ENCODE measurements at places on chromosomes 7 and 10. TPM values are rescaled to one million over a fixed set of nuclear protein-coding genes. Genes with fewer than 3 reads are reported as not detected.

STEAP1 gene
- 2.1 TPM for total RNA-seq

SMO gene
- 4.0 TPM for total RNA-seq

SPDYE5 gene
- total RNA-seq: not detected

CRPPA gene
- 4.2 TPM for total RNA-seq

GPR85 gene
- total RNA-seq: 1.8 TPM

LDB3 gene
- total RNA-seq: 1,716 TPM

GATAD1 gene
- total RNA-seq: 20.5 TPM

PRTFDC1 gene
- total RNA-seq: 6.9 TPM

DNA sequence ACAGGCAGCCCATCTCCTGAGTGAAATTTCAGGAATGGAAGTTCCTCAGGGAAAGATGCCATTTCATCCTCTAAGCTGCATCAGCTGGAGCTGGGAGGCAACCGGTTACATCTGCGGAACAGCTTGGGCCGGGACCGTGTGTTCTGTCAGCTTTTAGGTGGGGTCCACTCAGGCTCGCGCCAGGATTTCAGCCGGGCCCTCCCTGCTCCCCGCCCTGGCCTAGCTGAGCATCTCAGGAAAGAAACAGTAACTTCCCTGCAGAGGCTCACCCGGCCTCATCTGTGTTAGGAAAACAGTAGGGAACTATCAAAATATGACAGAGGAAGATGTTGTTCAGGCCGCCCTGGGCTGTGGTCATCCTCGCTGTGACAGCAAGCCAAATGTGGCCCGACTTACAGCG lies 110.4 kb downstream of the TRIL start:
- peak; percentile 77 for DNase-seq

DNA sequence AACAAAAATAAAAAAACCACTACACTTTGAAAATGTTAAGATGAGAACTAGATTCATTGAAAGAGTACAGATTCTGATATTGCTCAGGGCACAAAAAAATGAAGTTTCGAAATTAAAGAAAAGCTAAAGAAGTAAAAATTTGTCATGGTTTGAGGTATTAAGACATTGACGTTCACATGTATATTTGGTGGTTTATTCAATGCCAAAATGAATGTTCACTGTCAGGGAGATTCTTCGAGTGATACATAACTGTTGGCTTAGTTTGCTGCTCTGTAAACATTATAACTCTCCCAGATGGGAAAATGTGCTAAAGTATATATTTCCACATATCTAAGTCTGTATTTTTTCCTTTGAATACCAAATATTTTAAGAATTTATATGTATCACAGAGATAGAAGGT lies 345.0 kb downstream of the SEMA3D start:
- no peak for DNase-seq

GRCh38 chr10:95247200-95247880 lies 43.5 kb downstream of the PDLIM1 start:
- DNase-seq: no peak

DNA sequence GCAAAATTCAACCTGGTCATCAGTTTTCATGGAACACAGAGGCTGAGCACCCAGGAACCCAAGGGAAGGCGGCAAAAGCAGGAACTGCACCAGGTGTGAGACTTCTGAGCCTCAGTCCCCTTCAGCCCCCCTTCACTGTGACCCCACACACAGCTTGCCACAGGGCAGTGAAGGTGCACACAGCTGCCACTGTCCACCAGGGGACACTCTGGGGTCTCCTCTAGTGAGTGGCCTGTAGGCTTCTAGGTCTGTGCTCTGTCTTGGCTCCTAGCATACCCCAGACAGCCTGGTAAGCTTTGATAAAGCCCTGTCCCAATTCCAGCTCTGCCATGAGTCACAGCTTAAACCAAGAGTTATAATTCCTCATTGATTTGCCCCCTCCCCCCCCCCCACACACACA lies 12.1 kb downstream of the KCNH2 start:
- DNase-seq: peak; percentile 70

GRCh38 chr10:20922451-20922850 lies 25.3 kb upstream of the NEBL start:
- no peak for DNase-seq

DNA sequence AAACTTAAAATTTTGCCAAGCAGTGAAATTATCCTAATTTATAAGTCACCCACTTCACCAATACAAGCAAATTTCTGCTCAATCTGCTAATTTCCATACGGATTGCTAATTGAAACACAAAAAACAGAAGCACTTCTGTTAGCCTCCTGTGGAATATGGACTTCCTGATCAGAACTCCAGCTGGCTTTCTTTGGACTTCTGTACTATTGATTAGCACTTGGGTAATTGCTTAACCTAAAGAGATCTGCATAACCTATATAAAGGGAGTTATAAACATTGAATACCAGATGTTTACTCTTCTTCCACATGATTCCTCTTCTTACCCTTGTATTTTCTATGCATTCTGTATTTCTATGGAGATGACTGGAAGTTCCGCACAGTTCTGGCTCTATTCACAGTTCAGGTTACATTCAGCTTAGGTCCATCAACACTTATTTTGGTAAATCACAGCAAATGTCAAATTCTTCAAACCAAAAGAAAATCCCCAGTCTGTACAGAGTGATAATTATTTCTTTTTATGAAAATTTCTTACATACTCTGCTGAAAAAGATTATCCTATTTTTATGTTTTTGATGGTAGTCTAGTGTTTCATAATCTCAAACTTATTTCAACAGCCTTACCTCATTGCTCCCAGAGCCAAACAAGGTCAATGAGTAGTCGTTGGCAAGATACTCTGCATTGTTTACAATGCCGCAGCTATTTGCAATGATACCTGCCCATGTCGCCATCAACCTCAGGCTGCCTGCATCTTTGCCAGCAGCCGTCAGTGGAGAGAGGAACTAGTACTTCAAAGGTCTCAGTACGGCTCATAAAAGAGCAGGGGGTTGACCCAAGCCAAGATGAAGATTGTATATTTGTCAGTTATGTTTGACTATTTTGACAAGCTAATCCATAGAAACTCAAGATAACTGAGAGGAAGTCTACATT lies 225.6 kb downstream of the AHR start:
- no peak for DNase-seq

GRCh38 chr7:3579638-3580219 lies 278.7 kb downstream of the SDK1 start:
- DNase-seq: no peak

DNA sequence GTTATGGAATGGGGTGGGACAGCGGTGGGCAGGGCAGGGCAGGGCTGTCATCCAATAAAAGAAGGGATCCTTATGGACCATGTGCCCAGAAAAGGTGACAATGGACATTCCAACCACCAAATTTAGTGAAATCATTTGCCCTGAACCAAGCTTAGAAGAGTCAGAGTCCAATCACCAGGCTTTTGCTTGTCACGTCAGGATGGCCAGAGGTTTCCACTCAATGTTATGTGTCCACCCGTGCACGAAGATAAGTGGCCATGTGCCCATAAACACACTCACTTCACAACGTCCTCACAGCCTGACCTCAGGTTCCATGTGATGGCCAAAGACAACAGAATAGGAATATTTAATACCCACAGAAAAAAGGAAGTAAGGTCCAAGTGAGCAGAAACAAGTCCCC lies 36.6 kb upstream of the PLPP4 start:
- no peak for DNase-seq

DNA sequence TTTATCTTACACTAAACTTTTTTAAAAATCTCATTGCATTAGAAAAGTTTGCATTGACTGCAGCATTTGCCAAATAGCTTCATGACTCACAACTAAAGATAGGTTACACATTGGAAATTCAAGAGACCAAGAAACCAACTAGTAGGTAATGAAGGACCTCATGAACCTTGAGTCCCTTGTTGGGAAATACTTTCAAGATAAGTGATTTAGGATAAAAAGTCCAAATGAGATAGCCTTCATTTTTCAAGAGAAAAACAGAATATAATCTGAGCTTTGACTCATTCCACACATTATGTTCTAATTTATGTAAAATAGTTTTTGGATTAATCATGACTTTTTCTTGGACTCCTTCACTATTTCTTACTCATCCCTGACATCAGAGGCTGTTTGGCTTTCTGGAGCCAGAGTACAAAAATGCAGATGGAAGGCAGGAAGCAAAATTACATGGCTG lies 13.1 kb upstream of the LIPF start:
- no peak for DNase-seq

GRCh38 chr7:105306298-105306748 lies 82.4 kb downstream of the SRPK2 start:
- no peak for DNase-seq

DNA sequence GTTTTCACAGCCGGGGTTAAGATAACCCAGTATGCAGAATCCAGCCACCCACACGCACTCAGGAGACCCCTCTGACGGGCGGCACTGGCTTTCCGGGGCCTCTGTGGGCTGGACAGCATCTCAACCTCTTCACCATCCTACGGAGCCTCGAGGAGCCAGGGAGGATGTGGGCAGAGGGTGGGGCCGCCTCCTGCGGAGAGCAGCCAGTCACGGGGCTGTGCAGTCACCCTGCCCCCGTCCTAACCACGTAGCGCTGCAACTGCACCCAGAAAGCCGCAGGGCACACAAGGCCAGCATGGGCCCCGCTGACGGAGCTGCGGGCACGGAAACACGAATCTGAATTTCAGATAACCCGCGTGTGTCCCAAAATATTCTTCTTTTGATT lies 270.3 kb downstream of the ELFN1 start:
- peak; percentile 53 for DNase-seq

DNA sequence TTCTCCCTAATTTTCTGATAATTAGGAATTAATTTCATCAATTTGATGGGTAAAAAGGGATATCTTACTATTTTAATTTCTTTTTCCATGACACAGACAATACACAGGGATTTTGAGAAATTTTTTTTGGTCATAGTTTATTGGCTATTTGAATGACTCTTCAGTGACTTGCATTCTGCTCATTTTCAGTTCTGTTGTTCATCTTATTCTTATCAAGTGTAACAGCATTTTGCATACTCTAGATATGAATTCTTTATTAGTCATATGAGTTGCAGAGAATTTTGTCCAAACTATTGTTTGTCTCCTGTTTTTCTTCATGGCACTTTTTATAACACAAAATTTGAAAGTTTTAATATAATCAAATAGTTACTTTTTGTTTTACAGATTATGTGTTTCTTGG lies 41.7 kb downstream of the MKLN1 start:
- no peak for DNase-seq

DNA sequence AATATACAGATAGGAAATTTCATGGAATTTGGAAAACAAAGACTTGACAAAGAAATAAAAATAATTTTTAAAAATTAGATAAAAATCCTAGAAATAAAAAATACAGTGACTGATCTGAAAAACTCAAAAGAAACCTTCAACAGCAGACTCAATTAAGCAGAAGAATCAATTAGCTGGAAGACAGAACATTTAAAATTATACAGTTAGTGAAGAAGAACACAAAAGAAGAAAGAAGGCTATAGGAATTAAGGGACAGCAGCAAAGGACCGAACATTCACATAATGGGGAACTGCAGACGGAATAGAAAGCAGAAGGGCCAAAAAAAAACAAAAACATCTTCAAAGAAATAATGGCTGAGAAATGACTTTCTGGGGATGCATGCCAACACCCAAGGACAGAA lies 314.5 kb downstream of the CRPPA start:
- no peak for DNase-seq

DNA sequence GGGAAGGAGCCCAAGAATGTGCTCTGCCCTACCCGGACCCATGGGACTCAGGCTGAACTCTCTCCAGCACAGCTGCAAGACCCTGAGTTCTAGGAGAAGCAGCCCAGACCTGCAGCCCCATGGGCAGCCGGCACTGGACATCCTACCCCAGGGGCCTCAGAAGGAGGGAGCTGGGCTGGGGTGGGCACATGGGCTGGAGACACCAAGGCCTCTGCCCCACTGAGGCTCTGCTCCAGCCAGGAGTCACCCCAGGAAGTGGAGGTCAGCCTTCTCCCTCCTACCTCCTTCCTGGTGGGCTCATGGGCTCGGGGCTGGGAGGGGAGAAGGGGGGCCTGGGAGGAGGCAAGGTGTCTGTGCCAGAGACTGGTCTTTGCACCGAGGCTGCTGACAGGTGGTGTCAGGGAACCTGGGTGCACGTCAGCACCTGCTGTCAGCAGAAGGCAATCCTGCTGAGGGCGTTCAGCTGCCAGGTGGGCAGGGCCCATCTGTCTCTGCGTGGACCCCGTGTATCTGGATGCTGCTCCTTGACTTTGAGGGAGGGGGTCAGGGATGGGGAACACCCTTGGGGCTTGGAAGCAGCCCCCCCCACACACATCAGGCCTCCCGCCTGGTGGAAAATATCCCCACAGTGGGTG lies 95.2 kb downstream of the PDGFA start:
- no peak for DNase-seq

- DNase-seq: no peak
Measured at GRCh38 chr10:127526161-127526560, 22.9 kb upstream of the NPS start.

DNA sequence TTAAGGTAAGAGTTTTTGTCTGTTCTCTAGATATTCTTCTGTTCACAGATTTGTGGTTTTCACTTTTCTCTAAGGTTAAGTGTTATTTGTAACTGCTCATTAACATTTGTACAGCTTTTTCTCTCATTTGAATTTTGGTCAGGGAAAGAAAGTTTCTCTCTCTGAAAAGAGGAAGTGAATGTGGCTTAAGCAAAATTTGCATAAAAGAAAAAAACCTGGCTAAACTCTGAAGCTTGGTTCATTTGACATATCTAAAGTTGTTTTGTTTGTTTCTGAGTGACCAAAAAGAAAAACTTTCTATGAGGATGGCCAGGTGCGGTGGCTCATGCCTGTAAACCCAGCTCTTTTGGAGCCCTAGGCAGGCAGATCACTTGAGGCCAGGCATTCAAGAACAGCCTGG lies 22.0 kb upstream of the SLC26A4 start:
- no peak for DNase-seq

DNA sequence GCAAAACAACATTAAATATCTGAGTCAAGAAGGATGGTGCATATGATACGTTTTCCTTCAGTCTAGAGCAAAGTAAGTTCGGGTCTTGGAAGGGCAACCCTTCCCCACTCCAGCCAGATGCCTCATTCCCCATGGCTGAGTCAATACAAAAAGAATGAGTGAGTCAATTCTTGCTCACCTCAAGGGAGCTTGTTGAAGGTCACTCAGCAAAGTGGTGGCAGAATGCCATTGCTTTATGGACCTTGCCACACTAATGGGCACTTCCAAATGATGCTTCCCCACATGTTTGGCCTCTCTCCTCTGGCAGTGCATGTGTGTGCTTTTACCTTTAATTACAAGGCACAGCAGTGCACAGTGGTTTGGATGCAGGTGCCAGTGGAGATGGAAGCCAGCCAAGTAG lies 296.5 kb downstream of the SORCS3 start:
- DNase-seq: no peak

DNA sequence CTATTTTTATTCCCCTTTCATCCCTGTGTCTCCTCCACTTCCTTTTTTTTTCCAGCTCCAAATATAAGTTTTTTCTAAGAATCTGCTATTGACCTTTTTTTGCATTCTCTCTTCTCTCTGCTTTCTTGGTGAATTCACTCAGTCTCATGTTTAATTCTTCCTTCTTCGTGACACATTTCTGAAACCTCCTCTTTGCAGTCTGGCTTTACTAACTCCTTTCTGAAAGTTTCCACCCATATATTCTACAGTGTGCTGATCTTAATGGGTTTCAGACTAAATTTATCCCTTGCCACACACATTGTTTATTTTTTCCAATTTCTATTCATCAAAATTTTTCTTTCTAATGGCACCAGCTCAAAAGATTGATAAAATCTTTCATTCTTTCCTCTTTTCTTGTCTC lies 47.8 kb upstream of the CALD1 start:
- no peak for DNase-seq

GRCh38 chr7:104123786-104124185 lies 84.0 kb downstream of the ORC5 start:
- DNase-seq: no peak

GRCh38 chr10:129593953-129594352 lies 126.9 kb downstream of the MGMT start:
- no peak for DNase-seq

- peak; percentile 20 for DNase-seq
Measured at GRCh38 chr7:32293833-32294232, 196.3 kb downstream of the LSM5 start.

Data from heart left ventricle (tissue), 16 donors.